Stimulated activated CD4-positive, alpha-beta T cell treated with anti-CD3 and anti-CD28 coated beads, TNF-alpha, amount 100 ng/mL, for 48 hours (primary cell): ENCODE measurements at places on chromosomes 3 and 15.

DNA sequence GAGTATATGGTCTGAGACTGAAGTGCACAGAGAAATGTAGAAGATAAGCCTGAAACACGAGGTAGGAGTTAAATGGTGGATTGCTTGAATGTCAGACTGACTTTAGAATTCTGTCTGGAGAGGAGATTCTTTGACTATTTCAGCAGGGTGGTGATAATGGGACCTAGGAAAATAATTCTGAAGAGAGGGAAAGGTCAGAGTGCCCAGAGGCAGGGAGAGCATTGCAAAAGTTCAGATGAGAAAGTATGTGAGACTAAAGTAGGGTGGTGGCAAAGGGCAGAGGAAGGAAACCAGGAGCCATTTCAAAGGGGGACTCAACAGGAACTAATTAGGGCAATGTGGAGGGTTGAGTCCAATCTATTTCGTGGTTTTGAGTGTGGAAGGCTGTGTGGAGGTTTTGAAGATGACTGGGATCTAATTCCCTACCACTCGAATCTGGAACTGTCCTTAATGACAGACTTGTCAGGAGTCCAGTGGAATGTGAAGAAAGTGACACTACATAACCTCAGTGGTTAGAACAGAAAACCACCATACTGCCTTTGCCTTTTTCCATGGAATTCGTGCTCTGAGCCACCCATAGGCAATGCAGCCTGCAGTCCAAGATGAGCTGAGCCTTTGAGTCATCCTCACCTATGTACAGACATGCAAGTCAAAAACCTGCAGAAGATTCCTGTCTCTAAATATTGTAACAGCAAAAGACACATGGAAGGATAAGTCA, 16.1 kb downstream of the CPOX start:
- no peak for DNase-seq

DNA sequence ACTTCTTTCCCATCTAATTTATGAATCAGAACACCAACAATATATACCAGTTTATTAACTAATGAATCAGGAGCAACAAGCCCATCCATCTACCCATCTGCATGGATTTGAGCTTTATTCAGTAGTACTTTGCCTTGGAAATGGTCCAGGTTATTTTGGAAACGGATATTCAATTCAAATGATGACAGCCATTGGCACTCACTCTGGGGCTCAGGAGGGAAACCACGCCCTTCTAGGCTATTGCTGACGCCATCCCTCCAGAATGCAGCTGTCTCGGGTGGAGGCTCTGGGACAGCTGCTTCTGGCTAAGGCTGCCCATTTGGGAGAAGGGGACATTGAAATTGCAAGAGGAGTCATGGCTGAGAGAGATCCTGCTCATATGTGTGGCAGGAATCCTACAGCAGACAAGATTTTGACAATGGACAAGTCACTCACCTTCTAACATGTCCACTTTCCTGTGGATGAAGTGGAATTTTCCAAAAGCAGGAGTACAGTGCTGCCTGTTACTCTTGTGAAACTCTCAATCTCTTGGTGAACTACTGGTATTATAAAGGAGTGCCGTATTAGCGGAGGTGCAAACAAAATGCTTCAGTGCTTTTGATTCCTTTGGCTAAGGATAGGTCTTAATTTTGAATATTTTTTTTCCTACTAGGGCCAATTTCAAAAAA, 29.3 kb upstream of the TRAK1 start:
- DNase-seq: no peak

DNA sequence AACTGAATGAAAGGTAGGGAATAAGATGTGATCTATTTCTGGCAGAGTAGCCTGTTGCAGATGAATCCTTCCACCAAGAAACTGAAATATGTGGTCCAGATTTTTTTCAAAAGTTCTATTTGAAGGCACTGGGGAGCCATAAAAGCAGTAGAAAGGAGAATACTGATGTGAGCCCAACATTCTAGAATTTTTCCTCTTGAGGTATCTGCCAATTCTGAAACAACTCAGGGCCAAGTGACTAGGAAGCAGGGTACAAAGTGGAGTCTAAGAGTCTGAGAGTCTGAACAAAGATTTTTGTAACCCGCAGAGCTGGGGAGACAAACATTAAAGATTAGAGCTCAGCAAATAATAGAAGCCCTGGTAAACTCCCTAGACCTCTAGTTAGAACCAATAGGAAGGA, 58.3 kb upstream of the SLCO3A1 start:
- no peak for DNase-seq

DNA sequence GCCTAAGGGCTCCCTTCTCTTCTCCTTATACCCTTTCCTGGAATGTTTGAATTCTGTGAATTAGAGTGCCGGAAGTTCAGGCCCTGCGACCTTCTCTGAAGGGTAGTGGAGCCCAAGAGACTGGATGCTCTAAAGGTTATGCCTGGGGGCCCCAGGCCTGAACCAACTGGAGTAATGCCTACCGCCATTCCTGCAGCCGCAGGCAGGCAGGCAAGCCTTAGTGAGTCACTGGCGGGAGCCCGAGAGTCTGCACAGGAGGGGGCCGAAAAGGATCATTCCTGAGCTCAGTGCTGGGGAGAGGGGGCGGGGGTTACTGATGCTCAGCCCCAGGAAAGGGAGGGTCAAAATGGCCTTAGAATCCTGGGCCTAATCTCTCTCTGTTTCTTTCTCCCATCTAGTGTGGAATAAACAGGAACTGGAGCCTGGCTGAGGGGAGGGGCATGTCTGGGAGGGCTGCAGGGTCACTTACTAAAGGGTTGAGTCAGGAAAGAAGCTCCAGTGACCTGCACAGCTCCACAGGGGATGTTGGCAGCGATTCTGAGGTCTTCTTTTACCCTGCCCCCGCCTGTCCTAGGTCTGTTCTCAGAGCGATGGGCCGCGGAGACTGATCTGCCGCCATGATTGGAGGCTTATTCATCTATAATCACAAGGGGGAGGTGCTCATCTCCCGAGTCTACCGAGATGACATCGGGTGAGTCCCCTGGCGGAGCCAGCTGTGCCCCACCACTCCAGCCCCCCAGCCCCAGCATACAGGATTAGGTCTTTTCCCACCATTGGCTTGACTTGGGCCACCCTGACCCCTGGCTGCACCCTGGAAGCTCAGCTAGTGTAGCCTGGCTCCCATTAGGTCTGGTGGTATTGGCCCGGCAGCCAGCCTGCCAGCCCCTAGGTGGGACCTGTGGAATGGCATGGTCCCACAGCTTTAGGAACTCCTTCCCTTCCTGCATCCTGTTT, 2.0 kb downstream of the AP2M1 start:
- DNase-seq: no peak

GRCh38 chr3:133670525-133670995, 8.8 kb upstream of the TOPBP1 start:
- DNase-seq: no peak

GRCh38 chr3:155173771-155174170, 93.7 kb downstream of the MME start:
- no peak for DNase-seq

DNA sequence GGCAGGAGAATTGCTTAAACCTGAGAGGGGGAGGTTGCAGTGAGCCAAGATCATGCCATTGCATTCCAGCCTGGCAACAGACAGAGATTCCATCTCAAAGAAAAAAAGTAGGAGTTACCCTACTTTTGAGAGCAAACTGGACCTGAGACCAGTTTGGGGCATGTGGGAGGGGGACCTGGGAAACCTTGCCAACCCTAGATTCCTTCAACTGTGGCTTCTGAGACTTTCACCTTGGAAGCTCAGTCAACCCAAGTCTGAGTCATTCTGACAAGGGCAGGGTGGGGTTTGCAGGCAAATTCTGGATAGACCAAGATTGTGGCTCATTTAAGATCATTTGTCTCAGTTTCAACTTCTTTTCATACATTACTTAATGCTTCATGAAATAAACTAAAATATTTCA, 23.8 kb upstream of the SIAH2 start:
- no peak for DNase-seq

GRCh38 chr15:74130155-74130848, at the start of gene ISLR2:
Gene ISLR2 (plus strand): TSS chr15:74130586. CDS start chr15:74132755, 2,169 bp downstream.
- DNase-seq: no peak

- DNase-seq: no peak
Measured at GRCh38 chr3:178320456-178321351, 215.5 kb upstream of the KCNMB2 start.

GRCh38 chr15:63497642-63498467, 6.5 kb upstream of the USP3 start:
- no peak for DNase-seq

GRCh38 chr3:182803596-182803995, 10.3 kb downstream of the ATP11B start:
- no peak for DNase-seq

DNA sequence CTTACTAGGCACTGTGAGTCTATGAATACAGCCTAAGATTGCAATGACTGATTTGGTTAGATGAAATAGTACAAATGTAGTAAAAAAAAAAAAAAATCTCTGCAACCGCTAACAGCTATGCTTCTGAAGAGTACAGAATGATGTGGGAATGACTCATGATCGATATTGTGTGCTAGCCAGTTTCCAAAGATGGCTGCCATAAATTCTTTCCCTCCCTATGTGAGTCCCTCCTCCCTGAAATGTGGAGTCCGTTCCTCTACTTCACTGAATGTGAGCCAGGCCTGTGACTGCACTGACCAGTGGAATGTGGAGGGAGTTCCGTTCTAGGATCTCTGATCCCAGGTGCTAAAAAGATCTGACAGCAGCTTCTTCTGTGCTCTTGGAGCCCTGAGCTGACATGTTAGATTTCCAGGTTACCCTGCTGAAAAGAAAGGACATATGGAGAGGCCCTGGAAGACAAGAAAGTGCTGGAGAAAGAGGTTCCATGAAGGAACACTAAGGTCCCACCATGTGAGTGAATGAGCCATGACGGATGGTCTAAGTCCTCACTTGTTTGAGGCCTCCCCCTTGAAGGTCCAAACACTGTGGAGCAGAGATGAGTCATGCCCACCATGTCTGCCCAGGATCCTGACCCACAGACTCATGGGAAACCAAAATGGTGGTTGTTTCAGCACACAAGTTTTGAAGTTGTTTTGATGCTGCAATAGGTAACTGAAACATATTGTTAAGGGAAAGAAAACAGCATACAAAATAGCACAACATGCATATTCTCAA, 46.3 kb downstream of the DGKG start:
- no peak for DNase-seq

DNA sequence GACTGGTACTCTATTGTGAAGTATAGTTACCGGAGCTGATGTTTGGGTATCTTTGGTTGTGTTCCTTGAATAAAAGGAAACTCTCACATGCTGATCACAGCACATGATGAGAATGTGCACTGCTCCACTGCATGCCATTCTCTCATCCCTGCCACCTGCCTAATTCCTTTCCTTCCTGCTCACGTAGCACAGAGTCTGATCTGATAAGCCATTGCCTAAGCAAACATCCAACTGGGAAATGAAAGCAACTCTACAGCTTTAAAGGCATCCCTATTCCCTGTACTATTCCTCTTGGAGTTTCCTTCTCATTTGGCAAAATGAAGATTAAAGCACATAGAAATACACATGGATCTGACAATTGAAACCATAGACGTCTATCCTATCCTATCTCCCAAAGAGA, 359.8 kb downstream of the C3orf38 start:
- DNase-seq: no peak

DNA sequence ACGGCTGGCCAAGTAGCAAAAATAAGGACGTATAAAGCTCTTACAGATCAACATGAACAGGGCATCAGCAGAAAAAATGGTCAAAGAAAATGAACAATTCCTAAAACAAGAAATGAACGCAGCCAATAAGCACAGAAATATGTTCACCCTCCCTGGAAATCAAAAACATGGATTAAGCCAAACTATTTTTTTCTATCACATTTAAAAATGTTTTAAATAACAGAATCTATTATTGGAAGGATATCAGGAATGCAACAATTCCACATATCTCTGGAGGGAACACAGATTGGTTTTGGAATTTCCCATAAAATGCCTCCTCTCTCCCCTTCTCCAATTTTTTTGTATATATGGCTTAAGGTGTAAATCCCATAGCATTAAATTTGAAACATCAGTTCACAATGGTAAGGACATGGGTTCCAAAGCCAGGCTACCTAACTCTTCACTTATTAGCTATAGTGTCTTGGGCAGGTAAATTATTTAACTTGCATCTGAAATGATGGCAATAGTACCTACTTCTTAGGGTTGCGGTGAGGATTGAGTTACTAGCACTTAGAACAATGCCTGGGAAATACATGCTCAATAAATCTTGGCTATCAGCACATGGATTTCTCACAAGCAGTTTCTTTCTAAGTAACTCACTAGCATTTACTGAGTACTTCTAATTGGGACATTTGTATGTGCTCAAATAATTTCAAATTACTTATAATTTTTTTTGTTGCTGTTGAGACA, 10.1 kb downstream of the UACA start:
- DNase-seq: no peak

DNA sequence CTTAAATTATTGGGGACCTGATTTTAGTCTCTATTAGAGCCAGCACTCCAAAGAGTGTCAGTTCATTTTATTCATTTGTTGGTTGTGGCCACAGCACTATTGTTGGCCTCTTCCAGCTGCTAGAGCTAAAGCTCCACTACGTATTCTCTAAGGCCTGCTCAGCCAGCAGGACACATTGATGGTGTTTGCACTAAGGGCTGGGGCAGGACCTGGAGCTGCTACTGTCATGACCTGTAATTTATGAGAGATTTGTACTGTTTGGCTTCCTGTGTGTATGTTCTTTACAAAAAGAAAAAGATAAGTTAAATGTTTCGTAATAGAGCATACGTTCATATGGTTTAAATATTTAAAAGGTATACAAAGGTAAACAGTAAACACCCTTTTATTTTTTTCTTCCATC, 8.1 kb downstream of the GFM1 start:
- no peak for DNase-seq

- no peak for DNase-seq
Measured at GRCh38 chr3:114834175-114834940, 312.7 kb downstream of the ZBTB20 start.

- no peak for DNase-seq
Measured at GRCh38 chr15:100113351-100114080, 228.3 kb downstream of the ADAMTS17 start.

DNA sequence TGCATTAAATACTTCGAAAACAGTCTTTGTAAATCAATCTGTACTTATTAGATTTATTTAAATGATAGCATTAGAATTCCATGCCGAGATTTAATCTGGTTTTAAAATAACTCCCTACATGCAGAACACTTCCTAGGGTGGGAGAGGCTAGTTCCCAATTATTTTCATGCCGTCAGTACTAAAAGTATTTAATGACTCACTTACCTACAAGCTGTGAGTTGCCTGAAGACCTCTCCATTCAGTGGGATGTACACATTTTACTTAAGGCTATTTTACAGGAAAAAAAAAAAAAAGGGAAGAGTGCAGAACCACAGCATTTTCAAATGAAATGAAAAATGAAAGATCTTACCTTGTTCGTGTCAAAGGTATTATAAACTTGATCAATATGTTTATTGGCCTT, 469 bp downstream of the GUCA1C start:
- DNase-seq: no peak

GRCh38 chr15:50854601-50855490, 53.6 kb upstream of the AP4E1 start:
- DNase-seq: no peak

GRCh38 chr15:33587773-33588172, 277.0 kb downstream of the RYR3 start:
- no peak for DNase-seq

- no peak for DNase-seq
Measured at GRCh38 chr3:130748981-130749380, 2.4 kb upstream of the PIK3R4 start.

- no peak for DNase-seq
Measured at GRCh38 chr15:39699516-39700374, 82.9 kb downstream of the FSIP1 start.
